ENCODE measurements at places on chromosomes 16 and 17.

DNA sequence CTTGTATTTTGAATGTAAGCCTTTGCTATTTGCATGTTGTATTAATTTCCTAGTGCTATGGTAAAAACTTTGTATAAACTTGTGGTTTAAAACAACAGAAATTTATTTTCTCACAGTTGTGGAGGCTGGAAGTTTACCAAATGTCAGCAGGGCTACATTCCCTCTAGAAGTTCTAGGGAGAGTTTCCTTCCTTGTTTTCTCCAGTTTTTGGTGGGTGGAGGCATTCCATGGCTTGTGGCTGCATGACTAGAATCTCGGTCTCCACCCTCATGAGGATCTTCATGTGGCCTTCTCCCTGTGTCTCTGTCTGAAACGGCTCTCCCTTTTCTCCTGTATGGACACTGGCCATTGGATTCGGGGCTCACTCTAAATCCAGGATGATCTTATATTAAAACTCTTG is 482.2 kb upstream of the GOT2 start:
- no peak for DNase-seq

- no peak for DNase-seq
Measured at GRCh38 chr17:6427279-6427781, 7.6 kb downstream of the AIPL1 start.

- no peak for DNase-seq
Measured at GRCh38 chr17:77324227-77324626, 183.5 kb downstream of the SEC14L1 start.

DNA sequence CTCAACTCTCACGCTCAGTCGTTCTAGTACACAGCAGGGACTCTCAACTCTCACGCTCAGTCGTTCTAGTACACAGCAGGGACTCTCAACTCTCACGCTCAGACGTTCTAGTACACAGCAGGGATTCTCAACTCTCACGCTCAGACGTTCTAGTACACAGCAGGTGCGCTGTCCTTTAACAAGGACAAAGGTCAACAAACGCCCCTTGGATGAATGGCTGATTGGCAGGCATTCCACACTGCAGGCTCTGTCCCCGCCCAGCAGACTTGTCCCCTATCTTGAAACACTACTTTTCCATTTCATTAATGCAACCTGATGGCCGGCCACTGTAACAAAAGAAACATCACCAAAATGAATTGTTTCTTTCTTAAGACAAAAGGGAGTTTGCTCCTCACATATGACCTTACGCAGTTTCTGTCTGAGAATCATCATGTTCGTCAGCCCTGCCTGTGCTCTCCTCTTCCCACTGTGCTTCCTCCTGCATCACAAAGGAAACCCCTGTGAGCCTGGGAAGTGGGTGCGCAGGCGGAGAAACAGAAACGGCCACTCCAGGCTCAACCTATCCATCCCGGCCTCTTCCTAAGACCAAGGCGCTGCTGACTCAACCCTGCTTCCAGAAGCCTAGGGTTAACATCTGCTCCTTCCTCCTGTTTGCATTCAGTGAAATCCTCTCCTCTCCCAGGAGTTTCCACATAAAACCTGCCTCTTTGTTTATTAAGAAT is 59.8 kb downstream of the ANKRD11 start:
- no peak for DNase-seq

DNA sequence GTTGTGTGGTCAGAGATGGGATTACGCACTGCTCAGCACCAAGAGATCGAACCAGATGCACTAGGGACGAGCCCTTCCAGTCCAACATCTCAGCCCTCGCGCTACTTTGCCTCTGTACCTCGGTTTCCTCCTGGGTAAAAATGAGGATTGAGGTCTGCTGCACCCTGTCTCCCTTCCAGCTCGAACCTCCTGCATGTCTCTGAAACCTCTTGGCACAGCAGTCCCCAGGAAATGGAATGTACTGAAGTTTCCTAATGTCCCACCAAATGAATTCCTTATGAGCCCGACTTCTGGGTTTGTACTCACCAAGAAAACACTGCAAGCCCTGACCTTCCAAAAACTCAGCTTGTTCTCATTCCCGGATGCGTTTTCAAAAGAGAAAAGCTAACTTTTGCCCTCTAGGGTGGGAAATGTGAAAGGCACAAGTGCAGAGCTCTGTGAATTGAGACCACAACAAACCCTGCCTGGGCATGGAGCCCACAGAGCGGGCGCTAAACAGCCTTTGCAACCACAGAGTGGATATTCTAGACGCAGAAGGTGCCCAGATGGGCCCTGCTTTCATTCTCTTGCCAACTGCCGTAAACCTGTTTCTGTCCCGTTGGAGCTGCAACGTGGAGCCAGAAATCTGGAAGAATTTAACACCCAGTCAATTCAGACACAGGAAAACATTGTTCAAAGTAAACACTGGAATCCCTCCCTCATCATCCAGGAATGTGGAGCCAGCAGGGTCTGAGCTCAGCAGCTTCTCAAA is 10.3 kb downstream of the CDRT4 start:
- peak; percentile 60 for DNase-seq

- peak; percentile 53 for DNase-seq
Measured at GRCh38 chr16:74999219-74999608, 390 bp downstream of the ZNRF1 start.

GRCh38 chr16:648781-649589 is at the start of gene WDR90:
Gene WDR90 (plus strand): TSS chr16:649365. CDS start chr16:649417, 52 bp downstream.
- DNase-seq, result peak; percentile 82

- no peak for DNase-seq
Measured at GRCh38 chr16:72480911-72481310, 309.0 kb upstream of the PMFBP1 start.

DNA sequence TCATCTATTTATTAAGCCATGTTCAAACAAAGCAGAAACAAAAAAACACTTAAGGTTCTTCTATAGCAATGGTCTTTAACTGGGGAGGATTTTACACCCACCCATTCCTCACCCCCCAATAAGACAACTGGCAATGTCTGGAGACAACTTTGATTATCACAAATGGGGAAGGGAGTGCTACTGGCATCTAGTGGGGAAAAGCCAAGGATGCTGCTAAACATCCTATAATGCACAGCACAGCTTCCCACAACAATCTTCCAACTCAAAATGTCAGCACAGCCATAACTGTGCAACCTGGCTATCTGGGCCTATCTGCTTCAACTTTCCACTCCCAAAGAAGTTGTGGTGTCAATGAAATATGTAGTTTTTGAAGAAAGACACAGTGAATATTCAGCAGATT is 1044.4 kb downstream of the CDH8 start:
- no peak for DNase-seq

DNA sequence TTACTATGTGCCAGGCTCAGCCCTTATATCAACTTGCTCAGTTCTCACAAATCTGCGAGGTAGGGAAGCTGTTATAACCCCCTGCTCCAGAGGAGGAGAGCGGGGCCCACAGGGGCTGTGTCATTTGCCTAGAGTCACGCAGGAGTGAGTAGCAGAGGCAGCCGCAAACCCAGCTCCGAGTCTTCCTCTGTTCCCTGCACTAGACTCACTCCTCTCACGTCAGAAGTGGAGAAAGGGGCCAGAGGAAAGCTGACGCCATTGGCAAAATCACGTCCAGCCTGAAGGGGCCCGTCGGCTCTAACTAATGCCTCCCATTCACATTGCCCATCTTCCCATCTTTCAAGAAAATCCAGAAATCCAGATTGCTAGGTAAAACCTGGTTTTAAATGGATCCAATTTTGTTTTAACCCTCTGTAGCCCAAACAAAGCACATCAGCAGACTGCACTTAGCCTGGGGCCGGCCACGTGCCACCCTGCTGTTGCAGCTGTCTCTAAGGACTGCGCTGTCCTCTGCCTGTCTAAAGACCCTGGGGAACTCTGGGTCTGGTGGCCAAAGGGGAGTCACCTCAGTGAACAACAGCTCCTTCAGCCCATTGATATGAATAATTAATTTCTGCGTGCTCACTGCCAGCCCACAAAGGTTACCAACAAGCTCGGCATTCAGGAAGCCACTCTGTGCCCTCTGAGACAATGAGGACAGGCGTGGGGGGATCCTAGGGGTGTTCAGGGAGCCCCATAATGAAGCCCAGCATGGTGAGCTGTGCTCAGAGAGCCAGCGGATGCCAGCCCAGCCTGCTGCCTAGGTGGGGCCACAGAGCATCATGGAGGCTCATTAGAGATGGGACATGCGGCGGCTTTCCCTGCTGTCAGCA is 36.7 kb upstream of the ABR start:
- DNase-seq, result no peak

GRCh38 chr17:74408262-74408661 is 23.6 kb upstream of the GPRC5C start:
- DNase-seq, result peak; percentile 48

DNA sequence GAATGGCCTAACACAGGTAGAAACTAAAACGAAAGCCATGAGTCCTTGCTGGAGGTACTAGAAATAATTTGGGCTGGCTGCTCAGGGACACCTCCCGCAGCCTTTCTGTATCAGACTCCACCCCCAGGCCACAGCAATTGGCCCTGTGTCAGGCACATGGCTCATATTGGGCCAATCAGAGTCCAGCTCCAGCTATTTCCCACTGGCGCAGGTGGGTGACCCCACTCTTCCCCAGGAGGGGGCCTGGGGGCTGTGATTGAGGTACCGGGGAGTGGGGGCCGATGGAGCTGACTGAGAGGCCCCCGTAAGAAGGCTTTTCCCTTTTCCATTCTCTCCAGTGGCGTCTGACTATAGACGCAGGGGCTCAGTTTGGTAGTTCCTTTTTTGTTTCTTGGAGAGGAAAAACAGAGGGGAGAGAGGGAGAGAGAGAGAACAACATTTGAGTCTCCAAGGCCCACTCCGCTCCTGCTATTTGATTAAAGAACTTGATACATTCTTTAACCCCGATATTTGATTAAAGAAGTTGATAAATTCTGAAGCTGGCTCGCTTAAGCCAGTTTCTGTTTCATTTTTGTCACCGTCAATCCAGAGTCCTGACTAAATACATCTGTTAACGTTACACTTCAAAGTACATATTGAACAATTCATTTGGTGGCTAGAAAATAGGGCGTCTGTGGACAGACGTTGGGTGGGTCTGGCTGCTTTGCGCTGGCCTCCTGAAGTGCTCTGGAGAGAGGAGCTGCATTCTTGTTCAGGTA is 26.3 kb downstream of the FOXL1 start:
- DNase-seq, result no peak

GRCh38 chr17:63349478-63350000 is 96.6 kb downstream of the CYB561 start:
- DNase-seq, result no peak

- no peak for DNase-seq
Measured at GRCh38 chr17:43430936-43431713, 32.3 kb downstream of the ARL4D start.

DNA sequence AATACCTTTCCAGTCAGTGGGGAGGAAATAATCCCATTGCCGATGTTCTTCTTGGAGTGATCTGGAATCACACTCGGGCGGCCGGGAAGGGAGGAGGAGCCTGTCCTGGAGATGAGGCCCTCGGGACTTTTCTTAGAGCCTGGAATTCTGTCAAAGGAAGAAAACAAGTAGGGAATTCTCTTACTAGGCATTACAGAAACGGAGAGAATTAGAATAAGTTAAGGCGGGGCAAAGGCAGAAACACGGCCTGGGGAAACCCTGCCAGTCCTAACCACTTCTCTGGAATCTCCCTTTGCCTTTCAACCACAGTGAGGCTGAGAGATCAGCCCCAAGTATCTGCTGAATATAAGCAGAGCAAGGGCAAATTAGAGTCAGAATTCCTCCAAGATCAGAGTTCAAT is 27.8 kb downstream of the USP36 start:
- no peak for DNase-seq

DNA sequence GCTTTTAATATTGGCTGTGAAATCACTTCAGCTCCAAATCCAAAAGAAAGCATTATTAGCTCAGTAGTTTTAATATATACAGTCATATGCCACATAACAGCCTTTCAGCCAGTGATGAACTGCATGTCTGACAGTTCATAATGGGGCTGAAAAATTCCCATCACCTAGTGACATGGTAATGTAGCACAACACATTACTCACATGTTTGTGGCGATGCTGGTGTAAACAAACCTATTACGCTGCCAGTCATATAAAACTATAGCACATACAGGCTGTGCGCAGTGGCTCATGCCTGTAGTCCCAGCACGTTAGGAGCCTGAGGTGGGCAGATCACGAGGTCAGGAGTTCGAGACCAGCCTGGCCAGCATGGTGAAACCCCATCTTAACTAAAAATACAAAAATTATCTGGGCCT is 92.2 kb downstream of the TUBD1 start:
- no peak for DNase-seq

GRCh38 chr16:56399486-56399885 is 25.9 kb downstream of the AMFR start:
- DNase-seq, result no peak

DNA sequence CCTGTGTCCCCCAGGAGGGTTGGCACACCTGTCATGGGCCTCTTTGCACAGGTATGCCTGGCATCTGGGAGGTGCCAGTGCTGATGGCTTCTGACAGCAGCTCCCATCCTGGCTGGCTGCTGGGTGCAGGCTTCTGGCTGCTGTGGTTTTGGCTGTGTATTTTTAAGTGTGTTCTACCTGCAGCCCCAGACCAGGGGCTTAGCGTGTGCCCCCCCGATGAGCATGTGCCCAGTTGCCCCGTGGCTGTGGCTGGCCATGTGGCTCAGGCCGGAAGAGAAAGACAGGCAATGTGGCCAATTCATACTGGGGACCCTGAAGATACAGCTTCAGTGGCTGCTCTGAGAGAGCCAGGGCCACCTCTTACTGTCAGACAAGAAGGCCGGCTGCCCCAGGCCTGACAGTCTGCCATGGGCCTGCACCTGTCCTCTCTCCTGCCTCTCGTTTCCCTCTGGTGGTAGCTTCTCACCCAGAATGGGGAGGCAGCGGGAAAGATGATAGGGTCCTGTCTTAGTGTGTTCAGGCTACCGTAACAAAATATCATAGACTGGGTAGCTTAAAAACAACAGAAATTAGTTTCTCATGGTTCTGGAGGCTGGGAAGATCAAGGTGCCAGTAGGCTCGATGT is 37.6 kb upstream of the LGALS9 start:
- DNase-seq, result no peak

DNA sequence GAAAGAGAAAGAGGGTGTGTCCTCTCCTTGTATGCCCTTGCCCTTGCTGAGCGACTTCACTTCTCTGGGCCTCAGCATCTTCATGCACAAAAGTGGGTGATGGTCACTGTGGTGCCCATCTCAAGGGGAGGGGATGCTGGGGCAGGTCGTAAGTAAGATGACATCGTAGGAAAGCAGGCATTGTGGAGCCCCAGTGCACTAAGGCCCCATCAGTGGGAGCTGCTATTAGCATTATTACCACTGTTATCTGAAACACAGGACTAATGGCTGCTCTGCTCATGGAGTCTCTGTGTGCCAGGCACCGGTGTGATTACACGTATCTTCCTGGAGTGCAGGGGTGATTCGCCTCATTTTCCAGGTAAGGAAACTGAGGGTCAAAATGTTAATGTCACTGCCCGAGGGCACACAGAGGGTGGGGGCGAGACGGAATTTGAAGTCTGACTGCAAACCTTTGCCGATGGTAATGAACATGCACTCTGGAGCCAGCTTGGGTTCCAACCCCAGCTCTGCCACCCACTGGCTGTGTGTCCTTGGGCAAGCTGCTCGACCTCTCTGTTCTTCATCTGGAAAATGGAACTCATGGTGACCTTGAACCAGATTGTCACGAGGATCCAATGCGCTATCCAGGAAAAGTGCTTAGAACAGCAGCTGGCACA is 63.2 kb upstream of the GSE1 start:
- no peak for DNase-seq
